Smooth muscle cell of trachea (primary cell): ENCODE measurements at places on chromosomes 2 and 18. TPM values are rescaled to one million over a fixed set of nuclear protein-coding genes. Genes with fewer than 3 reads are reported as not detected.

Gene CNGA3
- total RNA-seq: under 0.01 and 0.17 TPM in 2 replicates

Gene EPG5
- total RNA-seq: 79.1 and 88.3 TPM in 2 replicates

Gene NT5DC4
- total RNA-seq: not detected in 2 replicates

Gene KCNS3
- total RNA-seq: 1.0 and 1.3 TPM in 2 replicates

Gene IL37
- not detected in 2 replicates for total RNA-seq

Gene IL1RL2
- total RNA-seq: 0.73 and 2.3 TPM in 2 replicates

Gene UBE2E3
- 59.0 and 145 TPM in 2 replicates for total RNA-seq

Gene KDSR
- 36.9 and 46.8 TPM in 2 replicates for total RNA-seq

Gene GKN1
- total RNA-seq: not detected in 2 replicates
